ENCODE measurements at places on chromosomes 4 and X.

DNA sequence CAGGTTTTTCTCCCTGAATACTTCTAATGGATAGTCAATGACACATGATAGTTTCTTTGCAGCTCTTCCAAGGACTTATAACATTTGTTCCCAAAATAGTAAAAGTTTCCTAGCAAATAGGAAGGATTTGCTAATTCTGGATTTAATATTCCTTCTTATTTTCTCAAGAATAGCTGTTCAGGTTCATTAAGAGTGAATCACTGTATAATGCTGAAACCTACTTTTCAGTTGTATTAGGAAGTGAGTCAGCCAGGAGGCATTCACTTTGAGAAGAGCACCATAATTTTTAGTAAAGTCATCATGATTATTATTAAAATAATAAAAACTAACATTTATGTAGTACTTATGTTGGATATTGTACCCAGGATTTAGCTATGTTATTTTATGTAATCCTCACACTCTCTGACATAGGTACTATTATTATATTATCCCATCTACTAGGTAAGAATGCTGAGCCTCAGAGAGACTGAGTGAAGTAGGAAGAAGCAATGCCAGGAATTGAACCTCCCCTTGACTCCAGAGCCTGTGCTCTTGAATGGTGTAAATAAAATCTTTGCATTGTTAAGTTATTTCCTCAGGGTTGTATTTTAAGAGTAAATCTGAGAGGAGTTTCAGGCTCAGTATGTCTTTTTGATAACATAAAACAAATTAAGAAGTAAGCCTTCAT, 114.8 kb downstream of the REELD1 start:
- no peak for DNase-seq

GRCh38 chrX:42127563-42127962, 204.2 kb upstream of the CASK start:
- no peak for DNase-seq

DNA sequence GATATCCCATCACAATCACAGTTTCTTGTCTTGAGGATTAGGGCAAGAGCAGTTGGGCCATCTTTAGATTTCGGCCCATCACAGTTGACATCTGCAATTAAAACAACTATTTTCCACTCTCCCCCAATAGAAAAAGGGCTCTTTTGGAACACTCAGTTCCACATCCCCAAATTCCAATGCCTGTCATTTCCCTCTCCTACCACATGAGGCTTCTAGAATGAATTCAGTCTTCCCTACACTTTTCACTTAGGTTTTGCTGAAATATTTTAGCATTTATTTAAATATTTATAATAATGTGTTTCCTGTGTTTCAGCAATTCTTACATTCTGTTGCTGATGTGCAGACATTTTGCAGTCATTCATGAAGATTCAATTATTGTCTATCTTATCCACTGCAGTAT, 118.4 kb downstream of the COX18 start:
- no peak for DNase-seq

DNA sequence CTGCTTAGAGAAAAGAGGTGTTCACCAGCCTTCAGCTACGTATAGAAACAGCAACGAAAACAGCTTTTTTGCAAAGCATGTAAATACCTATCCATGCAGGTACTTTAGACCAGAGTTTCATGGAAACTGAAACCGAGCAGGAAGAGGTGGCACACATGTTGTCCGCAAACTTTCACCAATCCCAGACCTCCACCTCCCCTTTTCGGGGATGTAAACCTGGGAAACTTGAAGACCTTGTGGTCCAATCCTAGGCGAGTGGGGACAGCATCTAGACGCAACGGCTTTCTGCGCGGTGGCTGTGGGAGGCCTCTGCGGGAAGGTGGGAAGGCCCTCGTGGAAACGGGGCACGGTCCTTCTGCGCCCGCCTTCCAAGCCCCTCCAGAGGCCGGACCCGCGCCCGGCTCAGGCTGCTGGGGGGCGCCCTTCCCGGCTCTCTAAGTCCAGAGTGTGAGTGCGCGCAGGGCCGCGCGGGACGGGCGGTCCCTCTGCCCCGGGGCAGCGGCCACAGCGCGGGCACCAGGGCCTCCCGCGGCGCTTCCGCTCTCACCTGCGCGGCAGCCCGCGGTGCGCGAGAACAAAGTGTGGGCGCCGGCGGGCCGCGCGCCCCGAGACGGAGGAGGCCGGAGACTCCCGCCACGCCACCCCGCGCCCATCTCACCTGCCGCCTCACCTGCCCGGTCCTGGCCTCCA, 830 bp upstream of the SHROOM2 start:
- no peak for DNase-seq

DNA sequence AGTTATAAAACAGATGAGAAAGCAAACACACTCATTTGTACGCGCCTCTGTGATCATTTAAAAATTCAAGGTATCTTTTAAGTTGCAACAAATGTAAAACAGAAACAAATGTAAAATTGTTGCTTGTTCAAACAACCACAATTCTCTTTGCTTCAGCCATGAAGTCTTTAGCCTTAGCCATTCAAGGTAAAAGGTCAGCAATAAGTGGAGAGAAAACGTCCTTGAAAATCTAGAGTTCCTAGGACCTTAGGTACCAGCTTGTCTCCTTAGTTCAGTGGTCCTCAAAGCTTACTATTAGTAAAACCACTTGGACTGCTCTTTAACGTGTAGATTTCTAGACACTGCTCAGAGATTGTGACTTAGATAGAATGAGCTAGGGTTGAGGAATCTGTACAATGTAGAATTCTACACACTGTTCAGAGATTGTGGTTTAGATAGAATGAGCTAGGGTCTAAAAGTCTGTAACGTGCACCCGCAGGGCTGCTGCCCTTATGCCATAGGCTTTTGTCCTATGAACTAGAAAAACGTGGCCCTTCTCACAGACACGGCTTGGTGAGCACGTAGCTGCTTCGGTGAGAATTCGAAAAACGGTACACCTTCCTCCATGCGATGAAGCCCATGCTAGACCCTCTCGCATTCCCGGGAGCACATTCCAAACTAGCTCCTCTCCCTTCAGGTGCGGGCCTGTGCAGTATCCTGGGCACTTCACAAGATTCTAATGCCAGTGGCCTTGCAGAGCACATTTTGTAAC, 1.7 kb downstream of the PLAC8 start:
- no peak for DNase-seq

DNA sequence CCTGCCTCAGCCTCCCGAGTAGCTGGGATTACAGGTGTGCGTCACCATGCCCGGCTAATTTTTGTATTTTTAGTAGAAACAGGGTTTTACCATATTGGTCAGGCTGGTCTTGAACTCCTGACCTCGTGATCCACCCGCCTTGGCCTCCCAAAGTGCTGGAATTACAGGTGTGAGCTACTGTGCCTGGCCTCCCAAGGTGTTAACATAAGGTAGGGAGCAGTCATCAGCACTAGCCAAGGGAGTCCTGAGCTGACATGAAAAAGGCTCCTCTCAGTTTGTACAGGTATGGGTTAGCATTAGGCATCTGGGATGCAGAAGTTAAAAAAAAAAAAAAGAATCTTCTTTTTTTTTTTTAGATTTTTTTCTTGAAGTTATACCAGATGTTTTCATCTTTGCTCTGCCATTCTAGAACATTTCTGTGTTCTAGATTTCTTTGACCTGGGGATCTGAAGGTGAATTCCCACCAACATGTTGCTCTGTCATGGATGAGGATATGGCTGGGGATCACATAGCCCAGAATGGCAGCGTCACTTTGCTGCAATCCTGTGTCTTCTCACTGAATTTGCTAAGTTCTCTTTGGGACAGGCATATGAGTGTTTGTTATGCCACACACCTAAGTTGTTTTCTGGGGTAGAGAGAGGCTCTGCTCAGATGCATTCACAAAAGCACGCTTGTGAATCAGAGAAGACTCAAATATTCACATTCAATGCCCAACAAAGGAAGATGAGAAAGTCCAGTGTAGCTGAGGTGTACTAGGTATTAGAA, 24.4 kb upstream of the PLA2G12A start:
- DNase-seq = no peak

- no peak for DNase-seq
Observed at GRCh38 chr4:16772366-16772850, 126.0 kb downstream of the LDB2 start.

GRCh38 chrX:103250977-103251376, 4.0 kb downstream of the TCEAL8 start:
- no peak for DNase-seq

GRCh38 chr4:25229804-25230203, 4.0 kb upstream of the PI4K2B start:
- DNase-seq = no peak

GRCh38 chrX:12197030-12197429, 58.8 kb downstream of the FRMPD4 start:
- DNase-seq = no peak

- DNase-seq = no peak
Observed at GRCh38 chr4:41644288-41644914, 104.1 kb downstream of the PHOX2B start.

DNA sequence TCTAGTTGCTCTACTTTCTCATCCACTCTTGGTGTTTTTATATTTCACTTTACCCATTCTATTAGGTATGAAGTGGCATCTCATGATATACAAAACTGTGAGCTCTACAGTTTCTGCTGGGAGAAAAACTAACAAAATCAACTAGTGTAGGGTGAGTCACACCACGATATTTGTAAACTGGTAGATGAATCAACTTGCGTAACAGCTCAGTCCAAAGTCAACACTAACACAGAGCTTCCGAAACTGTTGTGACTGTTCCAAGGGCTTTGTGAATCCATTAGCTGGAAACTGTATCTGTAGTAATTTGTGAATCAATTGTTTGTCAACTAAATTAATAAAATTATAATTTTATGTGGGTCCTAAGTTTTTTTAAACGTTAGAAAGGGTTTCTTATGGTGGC, 119.8 kb upstream of the TSPAN5 start:
- DNase-seq = no peak

DNA sequence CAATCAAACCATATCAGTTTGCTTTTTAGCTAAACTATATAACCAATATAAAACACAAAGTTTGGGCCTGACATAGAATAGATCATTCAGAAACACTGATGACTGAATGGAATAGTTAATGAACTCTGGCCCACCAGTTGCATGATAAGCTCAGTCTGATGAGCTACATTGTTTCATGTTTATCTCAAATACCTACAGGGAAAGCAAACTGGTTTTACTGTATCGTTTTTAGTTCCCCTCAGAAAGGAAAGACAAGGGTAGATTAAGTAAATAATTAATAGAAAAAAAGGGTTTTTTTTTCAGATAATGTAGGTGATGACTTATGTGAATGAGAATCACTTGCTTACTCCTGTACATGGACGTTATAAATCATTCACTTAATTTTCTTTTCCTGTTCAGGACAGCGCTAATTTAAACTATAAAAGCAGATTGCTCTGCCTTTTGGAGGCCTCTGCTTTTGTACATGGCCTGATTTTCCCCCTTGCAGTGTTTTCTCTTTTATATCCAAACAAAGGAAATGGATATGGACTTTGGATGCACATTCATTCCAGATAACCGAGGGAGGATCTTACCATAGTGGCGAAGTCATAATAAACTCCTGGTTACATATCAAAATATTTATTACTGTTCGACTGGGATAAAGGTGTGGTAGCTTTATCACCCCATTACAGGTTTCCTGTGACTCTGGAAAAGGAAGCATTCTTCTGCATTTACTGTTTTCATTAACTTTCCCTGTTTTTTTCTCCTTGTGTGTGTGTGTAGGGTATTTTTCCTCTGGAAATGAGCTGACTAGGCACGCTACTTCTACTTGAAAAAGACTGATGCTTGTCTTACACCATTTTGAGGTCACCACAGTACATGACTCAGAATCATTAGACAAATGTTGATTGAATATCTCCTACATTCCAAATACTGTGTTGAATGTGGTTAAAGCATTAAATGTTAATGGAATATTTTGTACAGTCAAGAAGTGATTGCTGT, 373.1 kb upstream of the HS3ST1 start:
- DNase-seq = no peak

GRCh38 chr4:120796271-120796670, 126.3 kb downstream of the PRDM5 start:
- no peak for DNase-seq

DNA sequence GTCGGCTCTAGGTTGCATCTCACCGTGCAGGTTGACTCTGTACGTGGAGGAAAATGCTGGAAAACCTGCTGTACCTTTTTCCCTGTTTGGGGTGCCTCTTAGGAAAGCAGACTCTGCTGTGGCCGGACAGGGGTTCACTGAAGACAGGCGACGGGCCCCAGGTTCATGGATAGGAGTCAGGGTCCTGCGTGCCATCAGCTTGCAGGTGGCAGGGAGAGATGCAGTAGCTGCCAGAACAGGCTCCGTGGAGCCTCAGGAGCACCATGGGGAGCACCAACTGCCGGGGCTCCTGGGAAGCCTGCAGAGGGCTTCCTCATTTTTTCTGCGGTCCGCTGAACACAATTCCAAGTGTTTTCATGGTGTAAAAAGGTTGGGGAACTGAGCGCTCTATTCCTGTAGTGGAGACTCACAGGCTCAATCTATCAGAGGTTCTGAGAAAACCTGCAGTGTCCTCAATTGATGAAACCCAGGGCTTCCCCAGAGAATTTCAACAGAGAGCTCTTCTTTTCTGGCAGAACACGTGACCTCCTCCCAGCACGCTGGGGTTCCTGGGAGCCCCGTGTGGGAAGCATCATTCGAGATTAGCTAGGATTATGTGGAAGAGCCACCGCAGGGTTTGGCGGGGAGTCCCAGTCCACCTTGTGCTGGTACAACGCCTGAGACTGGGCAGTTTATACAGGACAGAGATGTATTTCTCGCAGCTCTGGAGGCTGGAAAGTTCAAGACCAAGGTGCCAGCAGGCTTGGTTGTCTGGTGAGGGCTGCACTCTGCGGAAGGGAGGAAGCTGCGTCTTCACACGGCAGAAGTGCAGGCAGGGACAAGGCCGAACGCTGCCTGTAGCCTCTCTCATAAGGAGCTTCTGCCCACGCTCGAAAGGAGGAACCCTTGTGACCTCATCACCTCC, 1.6 kb downstream of the HTRA3 start:
- no peak for DNase-seq

- DNase-seq = no peak
Observed at GRCh38 chr4:17033025-17033767, 134.8 kb upstream of the LDB2 start.

- DNase-seq = no peak
Observed at GRCh38 chrX:18640686-18641085, 31.2 kb downstream of the RS1 start.

DNA sequence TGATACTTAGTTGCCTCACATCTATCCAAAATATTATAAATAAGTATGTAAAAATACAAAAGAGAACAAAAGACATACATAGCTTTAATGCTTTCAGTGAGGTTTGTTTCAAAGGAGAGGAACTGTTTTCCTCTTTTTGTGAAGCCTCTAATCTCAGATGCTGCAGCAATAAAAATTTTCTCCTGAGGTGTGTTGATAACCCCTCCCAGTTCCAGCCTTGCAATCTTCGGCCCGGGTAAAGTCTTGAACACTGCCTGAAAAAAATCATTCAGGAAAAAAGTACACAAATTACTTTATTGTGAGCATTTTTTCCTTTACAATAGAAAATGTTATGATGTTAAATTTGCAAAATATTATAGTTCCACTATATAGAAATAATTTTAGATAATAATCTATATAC, 8.8 kb downstream of the BBS7 start:
- DNase-seq = no peak

GRCh38 chr4:184526228-184526627, 51.9 kb upstream of the IRF2 start:
- DNase-seq = no peak

Data from NCI-H1694 (cell line).